ENCODE measurements at places on chromosomes 12 and 14.
A peak's percentile ranks its signal among the peaks of the same experiment; 100 is the strongest.

GRCh38 chr14:20820063-20820904 is 17.6 kb upstream of the RNASE1 start:
- DNase-seq: no peak

DNA sequence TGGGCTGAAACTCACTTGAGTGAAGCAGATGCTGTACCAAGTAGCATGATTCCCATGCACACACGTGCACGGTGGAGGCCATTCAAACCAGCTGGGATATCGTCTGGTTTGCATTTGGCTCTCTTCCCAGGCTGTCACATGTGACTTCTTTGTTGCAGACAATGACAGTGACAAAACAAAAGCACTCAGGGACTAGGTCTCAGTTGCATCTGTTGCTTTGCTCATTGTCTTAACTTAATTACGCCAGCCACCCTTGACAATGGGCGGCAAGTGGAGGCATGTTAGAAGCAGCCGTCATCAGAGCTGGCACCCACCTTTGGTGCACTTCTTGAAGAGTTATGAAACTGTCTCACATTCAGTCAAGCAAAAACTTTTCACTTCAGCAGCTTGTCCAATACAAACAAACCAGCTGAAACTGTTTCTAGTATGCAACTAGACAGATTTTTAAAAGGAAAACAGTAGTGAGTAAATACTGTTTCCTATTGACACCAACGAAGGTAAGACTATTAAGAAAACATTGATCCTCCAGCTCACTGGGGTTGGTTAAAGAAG is 74.3 kb downstream of the IGF1 start:
- no peak for DNase-seq

- no peak for DNase-seq
Observed at GRCh38 chr14:96102081-96102856, 63.1 kb downstream of the C14orf132 start.

GRCh38 chr12:4037747-4038312 is 164.6 kb upstream of the PARP11 start:
- DNase-seq: no peak

DNA sequence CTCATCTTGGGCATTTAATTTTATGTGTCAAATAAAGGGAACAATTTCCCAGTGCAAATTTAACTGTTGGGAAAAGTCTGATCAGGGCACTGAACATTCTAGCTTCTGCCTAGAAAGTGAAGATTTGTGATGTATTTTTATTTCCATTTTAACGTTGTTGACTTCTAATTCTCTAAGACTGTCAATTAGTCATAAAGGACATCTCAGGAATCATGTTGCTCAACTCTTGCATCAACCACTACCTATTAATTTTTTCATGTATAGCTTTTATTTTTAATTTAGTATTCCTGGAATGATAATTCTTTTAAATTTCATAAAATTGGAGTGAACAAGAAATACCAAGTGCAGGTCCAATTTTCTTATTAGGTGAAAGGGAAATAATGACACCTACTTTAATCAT is 87.9 kb upstream of the METAP2 start:
- no peak for DNase-seq

DNA sequence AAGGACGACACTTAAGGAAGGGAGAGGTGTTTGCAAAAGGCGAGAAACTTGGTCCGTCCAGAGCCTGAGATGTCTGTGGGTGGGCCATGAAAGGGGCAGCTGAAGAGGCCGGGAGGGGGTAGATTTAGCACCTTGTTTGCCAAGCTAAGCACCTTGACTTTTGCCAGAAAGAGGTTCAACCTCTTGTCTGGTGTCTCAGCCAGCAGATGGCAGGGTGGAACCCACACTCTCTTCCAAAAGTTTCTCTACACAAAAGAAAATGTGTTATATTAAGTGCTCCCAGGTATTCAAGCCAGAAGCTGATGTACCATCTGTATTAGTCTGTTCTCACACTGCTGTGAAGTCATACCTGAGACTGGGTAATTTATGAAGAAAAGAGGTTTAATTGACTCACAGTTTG is 69.9 kb downstream of the SUDS3 start:
- DNase-seq: no peak

DNA sequence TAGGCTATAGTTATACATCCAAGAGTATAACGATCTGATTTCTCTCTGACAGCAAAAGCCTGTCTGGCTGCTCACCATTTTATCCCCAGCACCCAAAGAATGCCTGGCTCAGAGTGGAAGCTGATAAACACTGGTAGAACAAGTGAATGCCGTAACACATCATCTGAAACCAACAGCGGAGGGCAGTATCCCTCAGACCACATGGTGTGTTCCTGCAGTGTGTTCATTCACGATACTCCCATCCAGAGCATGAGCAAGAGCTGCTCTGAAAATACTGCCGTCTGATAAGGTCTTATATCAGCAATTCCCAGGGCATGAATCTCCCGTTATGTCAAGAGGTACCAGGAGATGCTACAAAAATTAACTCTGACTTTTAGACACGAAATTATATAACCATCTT is 95.9 kb downstream of the TTC7B start:
- no peak for DNase-seq

DNA sequence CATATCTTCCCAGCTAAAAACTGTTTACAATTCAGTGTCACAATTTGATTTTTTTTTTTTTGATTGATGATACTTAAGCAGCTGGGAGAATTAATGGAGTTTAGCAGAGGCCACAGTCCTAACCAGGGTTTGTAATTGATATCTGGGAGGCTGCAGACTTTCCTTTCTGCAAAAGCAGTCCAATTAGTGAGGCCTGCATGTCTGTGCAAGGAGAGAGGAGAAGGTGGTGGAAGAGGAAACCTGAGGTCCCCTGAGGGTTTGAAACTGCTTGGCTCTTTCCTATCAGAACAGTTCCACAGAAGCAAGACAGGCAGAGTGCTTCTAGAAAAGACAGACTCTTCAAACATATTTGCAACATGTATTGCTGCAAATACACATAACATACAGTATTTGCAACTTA is 160.8 kb upstream of the KRR1 start:
- no peak for DNase-seq

GRCh38 chr12:59927032-59927431 is 331.2 kb downstream of the SLC16A7 start:
- DNase-seq: no peak

DNA sequence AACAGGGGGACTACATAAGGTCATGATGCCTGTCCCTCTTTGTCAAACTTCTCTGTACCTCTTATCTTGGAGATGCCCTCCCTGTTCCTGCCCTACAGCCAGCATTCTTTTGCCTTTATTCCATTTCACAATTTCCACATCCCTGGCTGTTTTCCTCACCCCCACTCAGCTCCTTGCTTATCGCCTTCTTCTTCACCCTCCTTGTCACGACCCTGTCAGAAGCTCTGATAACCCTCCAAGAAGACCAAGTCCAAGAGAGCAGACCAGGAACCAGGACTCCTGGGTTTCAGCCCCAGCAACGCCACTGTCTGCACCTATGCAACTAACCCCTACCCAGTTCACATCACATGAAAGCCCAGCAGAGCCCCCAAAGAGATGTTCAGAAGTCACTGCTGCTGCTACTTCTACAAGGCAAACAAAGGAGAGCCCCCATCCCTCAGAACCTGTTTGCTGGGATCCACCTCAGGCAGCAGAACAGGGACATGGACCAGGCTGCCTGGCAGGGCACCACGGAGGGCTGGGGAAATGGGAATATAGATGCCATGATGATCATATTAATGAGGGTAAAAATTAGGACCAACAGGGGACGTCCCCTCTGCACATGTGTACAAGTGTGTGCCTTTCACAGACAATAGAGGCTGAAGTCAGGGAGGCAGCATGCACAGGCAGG is 92.8 kb downstream of the SINHCAF start:
- DNase-seq: peak; percentile 71

- no peak for DNase-seq
Observed at GRCh38 chr12:1594006-1594260, 448 bp downstream of the FBXL14 start.

- DNase-seq: peak; percentile 67
Observed at GRCh38 chr12:114412825-114413749, 7.1 kb upstream of the TBX5 start.

GRCh38 chr12:94247246-94247645 is 98.9 kb downstream of the PLXNC1 start:
- DNase-seq: peak; percentile 42

- peak; percentile 52 for DNase-seq
Observed at GRCh38 chr14:20988717-20989470, 886 bp upstream of the METTL17 start.

DNA sequence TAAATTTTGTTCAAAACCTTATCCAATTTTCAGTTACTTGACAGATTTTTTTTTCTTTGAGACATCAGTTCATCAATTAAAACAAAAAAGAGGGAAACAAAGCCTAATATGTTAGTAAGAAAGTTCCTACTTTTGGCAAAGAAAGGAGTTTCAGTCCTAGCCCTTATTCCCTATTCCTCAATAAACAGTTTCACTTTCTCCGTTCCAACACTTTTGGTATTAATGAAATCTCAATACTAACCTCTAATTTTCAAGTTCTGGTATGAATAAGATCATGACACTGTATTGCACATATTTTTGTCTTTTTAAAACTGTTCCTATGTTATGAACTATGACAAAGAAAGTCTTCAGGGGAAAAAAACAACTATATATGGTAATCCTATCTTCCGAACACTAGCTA is 48.4 kb downstream of the RPS6KA5 start:
- no peak for DNase-seq

- DNase-seq: no peak
Observed at GRCh38 chr12:87967871-87968270, 61.3 kb downstream of the C12orf50 start.

DNA sequence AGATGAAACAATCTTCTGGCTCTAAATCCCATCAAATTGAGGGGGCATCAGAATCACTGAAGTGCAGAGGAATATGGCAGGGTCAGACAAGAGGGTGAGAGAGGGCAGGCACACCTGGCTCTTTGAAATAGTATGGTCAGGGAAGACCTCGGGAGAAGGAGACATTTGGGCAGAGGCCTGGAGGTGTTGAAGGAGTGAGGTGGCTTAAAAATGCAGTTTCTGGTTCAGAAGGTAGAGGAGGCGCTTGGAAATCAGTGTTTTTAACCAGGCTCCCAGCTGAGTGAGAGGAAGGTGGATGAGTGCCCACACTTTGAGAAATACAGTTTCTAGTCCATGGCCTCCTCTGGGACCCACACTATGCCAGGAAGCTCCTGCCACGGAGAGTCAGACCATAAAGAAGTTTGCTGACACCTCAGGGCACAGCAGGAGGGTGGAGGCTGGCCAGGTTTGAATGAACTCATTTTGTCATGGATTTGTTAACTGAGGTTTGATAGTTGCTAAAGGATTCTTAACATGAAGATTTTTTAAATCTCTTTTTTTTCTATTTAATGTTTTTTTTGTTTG is 20.1 kb downstream of the NID2 start:
- no peak for DNase-seq

- DNase-seq: peak; percentile 71
Observed at GRCh38 chr14:101733211-101733610, 28.3 kb upstream of the PPP2R5C start.

DNA sequence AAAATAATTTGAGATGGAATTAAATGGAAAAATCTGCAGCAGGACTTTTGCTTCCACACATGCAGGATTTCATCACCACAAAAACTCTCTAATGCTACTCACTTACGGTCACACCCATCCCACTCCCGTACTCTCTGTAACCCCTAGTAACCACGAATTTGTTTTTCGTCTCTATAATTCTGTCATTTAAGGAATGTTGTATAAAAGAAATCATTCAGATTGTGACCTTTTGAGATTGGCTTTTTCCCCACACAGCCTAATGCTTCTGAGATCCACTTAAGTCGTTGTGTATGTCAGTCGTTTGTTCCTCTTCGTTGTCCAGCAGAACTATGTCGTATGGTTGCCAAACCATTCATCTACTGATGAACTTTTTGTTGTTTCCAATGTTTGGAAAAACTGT is 19.8 kb upstream of the PZP start:
- no peak for DNase-seq

- DNase-seq: no peak
Observed at GRCh38 chr12:48580831-48581230, 11.0 kb upstream of the LALBA start.

Data from vagina (tissue), 2 donors.